CD4-positive, alpha-beta memory T cell (primary cell): ENCODE measurements at places on chromosomes 2 and 18. TPM values are rescaled to one million over a fixed set of nuclear protein-coding genes. Genes with fewer than 3 reads are reported as not detected.

The SNED1 gene
- total RNA-seq, result 90.1 TPM

DNA sequence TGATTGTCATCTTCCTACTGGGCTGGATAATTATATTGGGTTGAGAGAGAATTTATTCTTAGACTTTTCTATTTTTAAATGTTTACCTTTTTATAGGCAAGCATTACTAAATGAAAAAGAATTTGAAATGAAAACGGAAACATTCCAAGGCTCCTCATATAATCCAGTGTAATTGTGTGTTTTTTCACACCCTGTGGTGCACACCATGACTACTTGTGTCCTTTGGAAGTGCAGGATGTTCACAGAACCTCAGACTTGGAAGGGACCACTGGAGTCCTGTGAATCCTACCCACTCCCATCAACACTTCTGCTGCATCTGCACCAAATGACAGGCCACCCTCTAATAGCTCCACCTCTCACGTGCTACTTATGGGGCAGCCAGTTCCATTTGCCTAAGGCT lies 48.0 kb downstream of the NAT8 start:
- no peak for DNase-seq

GRCh38 chr2:138565230-138565598 lies 63.6 kb downstream of the SPOPL start:
- no peak for DNase-seq

DNA sequence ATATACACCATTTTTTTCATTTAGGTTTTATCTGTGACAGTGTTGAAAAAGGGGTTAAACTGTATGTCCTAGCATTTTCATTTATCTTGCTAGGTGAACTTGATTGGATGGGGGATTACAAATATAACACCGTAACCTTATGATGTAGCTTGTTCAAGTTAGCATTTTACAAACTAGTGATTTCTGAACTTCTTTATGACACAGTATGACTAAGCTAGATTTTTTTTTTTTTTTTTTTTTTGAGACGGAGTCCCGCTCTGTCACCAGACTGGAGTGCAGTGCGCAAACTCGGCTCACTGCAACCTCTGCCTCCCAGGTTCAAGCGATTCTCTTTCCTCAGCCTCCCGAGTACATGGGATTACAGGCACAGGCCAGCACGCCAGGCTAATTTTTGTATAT lies 47.1 kb downstream of the KCMF1 start:
- DNase-seq, result no peak

DNA sequence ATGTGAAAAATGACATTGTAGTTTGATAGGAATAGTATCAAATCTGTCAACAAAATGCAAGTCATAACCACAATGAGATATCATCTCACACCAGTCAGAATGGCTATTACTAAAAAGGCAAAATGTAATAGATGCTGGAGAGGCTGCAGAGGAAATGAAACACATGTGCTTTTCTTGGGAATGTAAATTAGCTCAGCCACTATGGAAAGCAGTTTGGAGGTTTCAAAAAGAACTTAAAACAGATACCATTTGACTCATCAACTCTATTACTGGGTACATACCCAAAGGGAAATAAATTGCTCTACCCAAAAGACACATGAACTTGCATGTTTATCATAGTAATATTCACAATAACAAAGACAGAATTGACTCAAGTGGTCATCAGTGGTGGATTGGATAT lies 572.6 kb downstream of the TRIB2 start:
- no peak for DNase-seq
